ENCODE measurements at places on chromosomes 11 and 22.
A peak's percentile ranks its signal among the peaks of the same experiment; 100 is the strongest.

GRCh38 chr11:107998761-107999160 lies 9.9 kb upstream of the CUL5 start:
- no peak for DNase-seq

DNA sequence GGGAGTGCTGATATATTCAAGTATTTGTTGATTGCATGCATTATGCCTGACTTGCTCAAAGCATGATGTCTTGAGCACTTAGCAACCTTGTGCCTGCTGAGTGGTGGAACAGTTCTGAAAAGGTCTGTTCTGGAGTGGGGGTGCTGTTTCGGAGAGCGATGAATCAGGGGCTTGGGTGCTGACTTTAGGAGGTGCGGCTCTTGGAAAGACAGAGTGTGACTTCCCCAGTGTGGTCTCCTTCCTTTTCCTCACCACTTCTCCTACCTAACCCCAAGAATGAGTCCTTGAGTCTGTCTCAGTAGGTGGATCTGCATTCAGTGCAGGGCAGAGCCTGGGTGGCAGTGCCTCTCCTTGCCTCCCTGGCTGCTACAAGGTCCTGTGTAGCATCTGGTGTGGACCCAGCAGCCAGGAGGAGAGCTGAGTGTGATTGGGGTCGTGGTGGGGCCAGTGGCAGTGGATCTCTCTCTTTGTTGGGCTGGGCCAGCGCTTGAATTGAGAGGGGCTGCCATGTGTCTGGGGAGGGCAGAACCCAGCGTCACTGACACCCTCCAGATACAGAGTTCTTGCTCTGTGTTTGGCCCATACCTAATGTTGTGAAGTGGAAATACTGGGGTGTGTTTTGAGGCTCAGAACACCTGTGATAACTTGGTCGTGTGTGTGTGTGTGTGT lies 35.9 kb downstream of the ST3GAL4 start:
- no peak for DNase-seq

DNA sequence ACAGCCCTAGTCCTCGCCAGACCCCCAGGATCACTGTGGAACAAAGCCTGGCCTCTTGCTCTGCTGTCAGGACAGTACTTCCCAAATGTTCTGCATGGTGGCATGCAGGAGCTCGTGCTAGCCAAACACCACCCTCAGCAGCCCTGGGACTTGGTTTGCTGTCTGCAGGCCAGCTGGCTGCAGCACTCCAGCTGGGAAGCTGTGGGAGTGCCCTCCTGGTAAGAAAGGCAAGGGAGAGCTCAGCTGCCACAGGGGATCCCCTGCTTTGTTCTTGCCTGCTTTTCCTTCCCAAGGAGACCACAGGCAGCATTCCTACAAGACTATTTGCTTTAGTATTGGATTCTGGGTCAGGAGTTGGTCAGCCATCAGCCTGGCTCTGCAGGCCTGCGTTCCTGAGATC lies 27.9 kb downstream of the TCIRG1 start:
- DNase-seq, result no peak

DNA sequence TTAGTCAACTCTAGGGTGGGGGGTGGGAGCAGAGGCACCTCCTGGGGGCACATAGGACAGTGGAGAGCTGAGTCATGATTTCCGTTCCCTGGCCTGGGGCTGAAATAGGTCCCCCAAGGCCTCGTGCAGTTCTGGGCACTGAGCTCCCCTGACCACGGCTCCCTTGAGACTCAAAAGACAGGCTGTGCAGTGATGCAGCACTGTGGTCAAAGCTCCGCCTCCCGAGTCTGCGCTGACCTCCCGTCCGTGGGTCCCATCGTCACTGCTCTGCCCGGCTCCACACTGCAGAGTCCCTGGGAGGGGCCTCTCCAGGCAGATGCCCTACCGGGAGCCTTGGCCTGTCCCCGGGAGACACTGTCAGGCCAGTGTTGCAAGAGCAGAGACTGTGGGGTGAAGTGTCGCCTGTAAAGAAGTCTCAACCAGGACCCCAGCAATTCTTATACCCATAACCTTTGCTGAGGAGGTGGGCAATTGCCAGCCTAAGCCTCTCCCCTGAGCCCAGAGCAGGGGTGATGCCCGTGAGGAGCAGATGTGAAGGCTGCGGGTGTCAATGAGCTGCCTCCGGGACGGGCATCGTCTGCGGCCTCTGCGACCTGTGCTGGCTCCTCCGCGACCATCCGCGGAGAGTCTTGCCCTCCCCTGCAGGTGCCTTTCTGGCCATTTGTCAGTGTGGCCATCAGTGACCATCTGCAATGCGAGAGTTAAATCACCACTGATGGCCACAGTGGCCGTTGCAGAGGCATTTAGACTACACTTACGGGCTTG lies 877.3 kb downstream of the BRD1 start:
- DNase-seq, result peak; percentile 29

DNA sequence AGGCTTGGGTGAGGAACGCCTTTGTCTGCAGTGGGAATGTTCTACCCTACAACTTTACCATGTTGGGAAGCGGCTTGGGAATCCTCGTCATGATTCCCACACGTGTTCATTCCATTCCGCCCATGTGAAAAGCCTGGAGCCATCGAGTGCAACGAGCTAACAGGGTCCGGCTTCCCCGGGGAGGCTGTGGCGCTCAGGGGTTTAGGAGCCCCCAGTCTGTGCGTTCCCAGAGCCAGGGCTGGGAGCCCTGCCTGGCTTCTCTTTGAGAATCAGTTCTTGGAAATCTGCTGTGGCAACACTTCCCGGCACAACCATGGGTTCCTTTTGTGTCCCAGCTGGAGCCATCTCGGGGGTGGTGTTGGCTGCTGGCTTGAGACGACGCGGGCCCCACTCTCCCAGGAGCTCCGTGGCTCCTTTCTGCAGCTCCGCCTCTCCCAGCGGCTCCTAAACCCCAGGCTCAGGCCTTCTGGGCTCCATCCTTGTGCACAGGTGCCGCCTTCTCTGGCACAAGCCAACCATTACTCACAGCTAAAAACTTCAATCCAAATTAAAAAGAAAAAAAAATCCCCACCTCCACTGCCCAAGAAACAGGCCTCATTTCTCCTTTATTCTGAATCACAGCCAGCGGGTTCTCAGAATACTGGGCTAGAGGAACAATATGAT lies 18.7 kb upstream of the PPFIA1 start:
- DNase-seq, result no peak

- no peak for DNase-seq
Observed at GRCh38 chr11:134669796-134670195, 257.8 kb upstream of the B3GAT1 start.

GRCh38 chr11:5713695-5714094 lies 22.6 kb upstream of the OR56B1 start:
- DNase-seq, result no peak

GRCh38 chr22:35275580-35275979 lies 18.3 kb downstream of the HMGXB4 start:
- DNase-seq, result no peak

DNA sequence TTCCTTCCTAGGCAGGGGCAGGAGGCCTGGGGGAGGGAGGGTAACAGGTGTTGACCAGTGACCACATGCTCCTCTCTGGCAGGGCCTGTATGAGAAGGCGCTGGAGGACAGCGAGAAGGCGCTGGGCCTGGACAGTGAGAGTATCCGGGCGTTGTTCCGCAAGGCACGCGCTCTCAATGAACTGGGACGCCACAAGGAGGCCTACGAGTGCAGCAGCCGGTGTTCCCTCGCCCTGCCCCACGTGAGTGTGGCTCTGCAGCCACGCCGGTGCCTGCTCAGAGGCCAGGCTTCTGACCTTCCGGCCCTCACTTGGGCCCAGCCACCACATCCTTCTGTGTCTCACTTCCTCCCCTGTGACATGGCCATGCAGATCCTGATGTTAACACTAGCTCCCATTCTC lies 25.8 kb downstream of the ZC3H7B start:
- no peak for DNase-seq

DNA sequence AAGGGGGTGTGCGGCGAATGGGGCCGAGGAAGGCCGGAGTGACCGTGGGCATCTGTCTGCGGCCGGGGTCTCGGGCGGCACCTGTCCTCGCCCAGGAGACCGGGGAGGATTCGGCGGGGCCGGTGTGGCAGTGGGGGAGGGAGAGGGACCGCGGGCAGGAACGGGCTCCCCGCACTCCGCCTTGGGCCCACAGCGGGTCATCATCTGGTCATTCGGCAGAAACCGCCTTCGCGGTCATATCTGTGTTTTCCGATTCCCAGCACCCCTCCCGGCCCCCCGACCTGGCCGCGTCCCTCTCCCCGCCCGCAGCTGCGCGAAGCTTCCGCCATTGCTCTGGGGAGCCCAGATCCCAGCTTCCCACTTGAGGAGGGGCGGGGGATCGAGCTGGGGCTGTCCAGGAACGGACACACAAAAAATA lies 824 bp upstream of the CBX6 start:
- DNase-seq, result no peak

DNA sequence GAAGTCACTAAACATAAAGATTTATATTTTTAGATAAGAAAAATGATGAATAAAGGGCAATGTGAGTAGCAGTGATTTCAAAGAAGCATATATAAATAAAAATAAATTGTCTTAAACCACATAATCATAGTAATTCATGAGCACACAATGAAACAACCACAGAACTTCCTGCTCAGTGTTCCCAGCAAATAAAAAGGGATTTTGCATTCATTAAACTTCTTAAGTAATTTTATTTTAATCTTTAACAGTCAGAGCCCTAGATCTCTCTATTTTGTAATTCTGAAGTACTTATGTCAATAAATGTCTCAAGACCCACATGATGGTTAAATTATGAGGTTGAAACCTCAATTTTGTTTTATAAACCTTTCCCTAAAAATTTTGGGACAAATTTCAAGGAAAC lies 14.5 kb upstream of the MMP20 start:
- DNase-seq, result no peak

DNA sequence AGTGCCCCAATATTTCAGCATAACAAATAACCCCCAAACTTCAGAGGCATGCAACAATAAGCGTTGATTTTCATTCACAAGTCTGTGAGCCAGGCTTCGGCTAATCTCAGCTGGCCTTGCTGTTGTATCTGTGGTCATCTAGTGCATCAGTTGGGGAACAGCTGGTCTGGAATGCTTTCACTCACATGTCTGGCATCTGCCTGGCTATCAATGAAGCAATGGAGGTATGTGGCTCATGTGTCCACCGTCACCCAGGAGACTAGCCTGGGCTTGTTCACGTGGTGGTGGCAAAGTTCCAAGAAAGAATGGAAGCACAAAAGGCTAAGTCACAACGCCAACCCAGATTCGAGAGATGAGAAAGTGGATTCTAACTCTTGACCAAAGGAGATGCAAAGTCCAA lies 304.8 kb upstream of the ISX start:
- no peak for DNase-seq

GRCh38 chr11:62980133-62980760 lies 4.5 kb downstream of the SLC22A6 start:
- no peak for DNase-seq

DNA sequence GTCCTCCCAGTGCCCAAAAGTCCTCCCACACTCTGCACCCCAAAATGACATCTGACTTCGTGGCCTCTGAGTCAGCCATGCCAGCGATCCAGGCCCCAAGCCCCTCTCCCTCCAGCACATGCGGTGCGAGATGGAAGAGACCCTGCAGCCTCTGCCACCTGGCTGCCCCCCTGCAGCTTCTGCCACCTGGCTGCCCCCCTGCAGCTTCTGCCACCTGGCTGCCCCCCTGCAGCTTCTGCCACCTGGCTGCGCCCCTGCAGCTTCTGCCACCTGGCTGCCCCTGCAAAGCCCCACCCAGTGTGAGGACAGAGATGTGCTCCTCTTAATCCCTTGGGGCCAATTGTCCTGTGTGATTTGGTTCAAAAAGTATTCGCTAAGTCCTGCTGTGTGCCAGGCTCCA lies 68.0 kb downstream of the WNT7B start:
- DNase-seq, result no peak

DNA sequence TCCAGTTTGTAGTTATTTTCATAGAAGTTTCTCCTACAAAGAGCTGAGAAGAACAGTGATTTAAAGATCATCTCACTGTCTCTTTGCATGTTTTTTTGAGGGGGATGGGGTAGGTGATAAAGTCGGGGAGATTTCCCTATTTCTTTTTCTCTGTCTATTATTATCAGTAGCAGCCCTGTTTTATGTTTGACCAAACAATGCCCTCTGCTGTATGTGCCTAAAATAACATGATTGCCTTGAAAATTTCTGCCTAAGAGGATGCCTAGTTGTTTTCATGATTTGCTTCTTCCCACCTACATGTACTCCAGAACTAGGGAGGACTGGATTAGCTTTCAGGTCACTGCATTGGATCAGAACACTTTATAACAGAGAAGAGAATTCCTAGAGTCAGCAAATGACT lies 1330.2 kb downstream of the LRRC4C start:
- no peak for DNase-seq

DNA sequence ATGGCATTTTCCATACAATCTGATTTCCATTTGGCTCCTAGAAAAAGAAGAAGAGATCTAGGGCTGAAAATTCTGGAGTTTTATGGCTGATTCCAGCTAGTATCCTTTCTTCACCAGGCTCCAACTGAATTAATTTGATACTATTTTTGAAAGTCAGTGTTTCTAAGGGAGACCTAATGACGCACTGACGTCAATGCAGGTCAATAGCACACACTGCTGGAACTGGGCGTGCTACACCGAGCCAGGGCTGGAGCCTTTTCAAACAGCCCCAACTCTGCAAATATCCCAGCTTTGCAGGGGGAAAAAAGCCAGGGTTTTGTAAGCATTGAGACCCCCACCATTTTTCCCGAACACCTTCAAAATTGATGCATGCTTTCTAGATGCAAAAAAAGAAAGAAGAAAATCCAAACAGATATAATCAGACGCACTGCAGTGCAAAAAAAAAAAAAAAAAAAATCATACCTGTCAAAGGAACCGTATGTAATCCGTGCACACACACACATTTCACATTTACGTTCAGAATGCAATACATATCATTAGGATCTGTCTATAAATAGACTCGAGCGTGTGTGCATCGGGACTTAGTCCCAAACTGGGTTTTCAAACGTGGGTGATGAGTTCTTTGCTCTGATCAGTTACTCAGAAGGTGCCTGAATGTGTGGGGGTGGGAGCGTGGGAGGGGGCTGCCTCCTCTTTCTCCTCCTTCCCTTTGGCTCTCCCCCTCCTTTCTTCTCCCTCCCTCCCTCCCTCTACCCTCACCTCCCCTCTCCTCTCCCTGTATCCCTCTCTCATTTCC lies 124.5 kb upstream of the HSD17B12 start:
- DNase-seq, result no peak

DNA sequence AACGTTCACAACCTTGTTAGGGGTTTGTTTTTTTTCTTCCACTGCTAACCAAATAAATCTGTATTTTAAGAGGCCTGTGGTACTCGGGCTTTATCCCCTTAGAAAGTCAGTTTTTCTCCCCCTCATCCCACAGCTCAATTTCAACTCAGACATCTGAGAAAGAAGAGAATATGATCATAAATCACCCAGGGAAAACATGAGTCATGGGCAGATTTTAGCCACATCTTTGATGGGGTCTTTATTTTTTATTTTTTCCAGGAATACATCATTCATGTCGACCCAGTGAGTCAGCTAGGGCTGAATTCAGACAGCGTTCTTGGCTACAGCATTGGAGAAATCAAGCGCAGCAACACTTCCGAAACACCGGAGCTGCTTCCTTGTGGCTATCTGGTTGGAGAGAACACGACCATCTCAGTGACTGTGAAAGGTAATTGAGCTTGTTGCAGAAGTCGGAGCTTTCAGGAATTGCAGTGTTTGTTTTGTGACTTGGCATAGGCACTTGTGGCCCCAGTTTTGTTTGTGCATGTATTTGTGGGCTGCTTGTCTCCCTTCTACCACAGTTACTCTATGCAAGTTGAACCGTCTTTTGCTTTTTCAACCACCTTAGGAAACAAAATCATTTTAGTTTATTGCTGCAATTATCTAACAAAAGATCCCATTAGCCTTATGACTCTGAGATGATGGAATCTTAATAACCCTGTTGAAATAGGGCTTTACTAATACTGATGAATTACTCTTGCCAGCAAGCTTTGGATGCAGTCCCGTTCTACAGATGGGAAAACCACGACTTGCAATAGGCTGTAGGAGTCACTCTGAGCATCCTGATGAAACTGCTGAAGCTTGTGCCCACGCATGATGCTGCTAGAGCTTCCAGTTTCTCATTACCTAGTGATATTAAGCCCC lies 62.7 kb downstream of the DBX1 start:
- no peak for DNase-seq
